ENCODE measurements at places on chromosomes 7 and 10.

- DNase-seq: peak; percentile 86
Measured at GRCh38 chr7:471866-472639, 47.6 kb downstream of the PDGFA start.

GRCh38 chr7:129188372-129188891, at the start of gene SMO:
TSS of gene SMO (plus strand) at chr7:129188633. CDS start at chr7:129189152, 519 bp downstream.
- peak; percentile 91 for DNase-seq

- no peak for DNase-seq
Measured at GRCh38 chr10:96711048-96711728, 9.1 kb downstream of the PIK3AP1 start.

GRCh38 chr7:34165466-34165865, 260.1 kb downstream of the BMPER start:
- DNase-seq: no peak

DNA sequence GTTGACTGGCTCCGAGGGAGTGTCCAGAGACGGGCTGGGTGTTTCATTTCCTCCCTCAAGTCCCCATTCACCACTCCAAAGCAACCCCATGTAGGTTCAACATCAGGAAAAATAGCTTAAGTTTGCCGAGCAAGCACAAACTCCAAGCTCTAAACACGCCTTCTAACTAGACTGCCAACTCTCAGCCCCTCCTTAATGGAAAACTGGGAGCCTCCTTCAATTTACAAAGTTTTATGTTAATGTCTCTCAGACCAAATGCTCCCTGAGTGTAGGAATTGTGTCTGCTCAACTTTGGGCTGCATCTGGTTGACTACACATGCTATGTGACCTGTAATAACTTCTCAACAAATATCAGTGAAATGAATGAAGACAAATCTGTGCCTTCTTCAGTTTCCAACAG, 87.5 kb downstream of the FAM204A start:
- DNase-seq: no peak

GRCh38 chr7:40403703-40404476, 269.1 kb downstream of the SUGCT start:
- DNase-seq: no peak

- no peak for DNase-seq
Measured at GRCh38 chr10:16887565-16887964, 70.3 kb upstream of the RSU1 start.

DNA sequence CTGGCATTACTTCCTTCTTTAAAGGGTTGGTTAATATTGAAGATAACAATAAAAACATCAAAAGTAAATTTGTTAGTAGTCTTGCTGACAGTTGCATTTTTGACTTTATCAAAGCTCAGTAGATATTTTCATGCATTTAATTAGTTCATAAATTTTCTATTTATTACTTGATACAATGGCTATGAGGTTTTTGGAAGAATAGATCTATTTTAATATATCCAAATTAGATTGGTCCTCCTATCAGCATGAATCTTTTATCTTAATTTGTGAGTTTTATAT, 16.4 kb downstream of the COL1A2 start:
- DNase-seq: no peak

DNA sequence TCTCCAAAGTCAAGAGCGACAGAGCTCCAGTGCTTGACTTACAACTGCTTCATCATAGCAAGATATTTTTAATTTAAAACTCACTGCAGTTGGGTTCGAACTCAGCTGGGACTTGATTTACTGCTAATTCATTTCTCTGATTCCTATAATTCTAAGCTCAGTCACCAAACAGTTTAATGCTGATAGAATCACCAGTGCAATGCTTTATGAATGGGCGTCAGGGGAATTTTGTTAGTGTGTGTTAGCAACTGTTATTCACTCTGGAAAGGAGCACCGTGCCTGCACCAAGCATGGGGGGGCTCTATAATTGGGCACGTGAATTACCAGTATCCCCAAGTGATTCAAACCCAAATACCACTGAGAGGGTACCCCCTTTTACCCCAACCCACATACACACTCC, 10.4 kb downstream of the PLXNA4 start:
- no peak for DNase-seq

DNA sequence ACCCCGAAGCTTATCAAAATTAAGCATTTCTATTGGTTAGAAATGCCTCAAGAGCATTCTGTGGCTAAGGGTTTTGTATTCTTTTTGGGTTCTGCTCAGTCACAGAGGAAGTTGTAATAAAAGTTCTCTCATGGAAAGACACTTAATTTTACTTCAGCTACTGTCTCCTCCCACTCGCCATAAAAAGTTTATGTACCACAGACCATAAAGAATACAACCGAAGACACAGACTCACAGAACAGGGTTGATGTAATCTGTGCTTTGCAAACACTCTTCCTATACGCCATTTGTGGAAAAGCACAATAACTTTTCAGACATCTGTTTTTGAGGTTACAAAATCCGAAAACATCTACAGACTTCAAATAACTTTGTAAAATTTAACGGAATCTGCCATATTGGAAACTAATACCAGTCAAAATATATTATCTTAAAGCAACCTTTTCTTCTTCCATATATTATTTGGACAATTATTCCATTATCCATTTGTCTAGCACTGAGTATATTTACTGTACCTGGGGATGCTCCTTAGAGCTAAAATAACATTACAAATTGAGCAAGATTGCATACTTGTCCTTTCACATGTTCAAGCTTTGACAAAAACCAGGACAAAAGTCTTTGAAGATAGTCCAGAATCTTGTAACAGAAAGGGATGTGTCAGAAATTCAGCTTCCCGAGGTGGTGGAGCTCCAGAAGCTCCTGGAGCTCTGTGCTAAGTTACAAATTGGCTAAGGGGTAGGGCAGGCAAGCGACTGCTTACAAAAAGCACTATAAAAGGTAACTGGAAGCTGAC, 219.0 kb upstream of the MEOX2 start:
- peak; percentile 18 for DNase-seq

DNA sequence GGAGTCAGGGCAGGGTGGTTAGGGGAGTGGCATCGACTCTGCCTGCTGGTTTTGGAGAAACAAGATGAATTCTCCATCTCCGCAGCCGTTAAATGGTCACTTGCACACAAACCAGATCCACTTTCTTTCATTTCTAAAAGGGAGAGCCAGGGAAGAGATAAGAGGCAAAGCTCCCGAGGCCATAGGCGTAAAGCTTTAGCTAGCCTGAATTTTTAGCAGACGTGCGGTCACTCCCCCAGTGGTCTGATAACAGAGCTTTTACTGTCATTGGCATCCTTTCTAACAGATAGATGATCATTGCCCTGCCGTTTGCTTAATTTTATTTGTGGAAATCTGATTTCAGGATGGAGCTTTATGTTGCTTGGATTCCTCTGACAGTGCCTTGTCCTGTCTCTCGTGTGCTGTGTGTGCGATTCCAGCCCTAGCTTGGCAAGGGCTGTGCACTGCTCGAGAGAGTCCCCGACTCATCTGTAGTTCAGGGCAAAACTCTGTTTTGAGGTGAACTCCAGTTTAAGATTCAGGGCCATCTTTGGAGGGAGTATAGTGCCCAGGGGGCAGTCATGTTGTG, 62.5 kb downstream of the GATA3 start:
- no peak for DNase-seq

- DNase-seq: no peak
Measured at GRCh38 chr7:115634633-115635032, 395.9 kb downstream of the TFEC start.

- DNase-seq: no peak
Measured at GRCh38 chr7:55558962-55559920, 13.1 kb downstream of the VOPP1 start.

DNA sequence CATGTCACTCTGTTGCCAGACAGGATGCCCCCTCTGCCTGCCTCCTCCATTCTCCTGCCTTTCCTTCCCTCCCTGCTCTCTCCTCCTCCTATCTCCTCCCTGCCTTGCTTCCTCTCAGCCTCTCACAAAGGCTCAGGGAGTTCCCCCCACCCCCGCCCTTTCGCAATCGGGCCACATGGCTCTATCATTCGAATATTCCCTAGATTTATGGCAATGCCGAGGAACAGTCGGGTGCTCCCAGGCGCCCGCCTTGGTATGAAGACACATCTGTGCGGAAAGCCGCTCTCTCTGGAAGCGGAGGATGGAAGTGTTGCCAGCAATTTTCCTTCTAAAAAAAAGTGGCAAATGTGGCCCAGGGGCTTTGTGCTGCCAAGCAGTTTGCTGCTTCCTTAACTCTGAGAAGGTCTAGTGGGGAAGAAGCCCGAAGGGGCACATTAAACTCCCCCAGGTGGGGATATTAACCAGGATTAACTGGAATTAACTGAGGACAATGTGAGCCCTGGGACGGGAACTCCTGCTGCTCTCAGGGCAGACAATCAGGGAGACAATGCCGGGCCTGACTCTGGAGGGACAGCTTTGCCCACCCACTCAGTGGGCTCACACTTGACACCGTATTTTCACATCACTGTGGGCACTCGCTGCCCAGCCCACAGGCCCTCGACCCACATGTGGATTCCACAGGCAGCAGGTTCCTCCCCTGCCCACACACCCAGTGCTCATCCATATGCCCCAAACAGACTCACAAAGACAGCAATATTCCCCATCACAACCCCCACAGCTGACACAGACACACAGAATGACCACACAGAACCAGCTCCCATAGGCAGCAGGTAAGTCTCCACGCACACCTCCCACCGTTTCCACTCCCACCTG, 88.4 kb upstream of the SMNDC1 start:
- DNase-seq: no peak

DNA sequence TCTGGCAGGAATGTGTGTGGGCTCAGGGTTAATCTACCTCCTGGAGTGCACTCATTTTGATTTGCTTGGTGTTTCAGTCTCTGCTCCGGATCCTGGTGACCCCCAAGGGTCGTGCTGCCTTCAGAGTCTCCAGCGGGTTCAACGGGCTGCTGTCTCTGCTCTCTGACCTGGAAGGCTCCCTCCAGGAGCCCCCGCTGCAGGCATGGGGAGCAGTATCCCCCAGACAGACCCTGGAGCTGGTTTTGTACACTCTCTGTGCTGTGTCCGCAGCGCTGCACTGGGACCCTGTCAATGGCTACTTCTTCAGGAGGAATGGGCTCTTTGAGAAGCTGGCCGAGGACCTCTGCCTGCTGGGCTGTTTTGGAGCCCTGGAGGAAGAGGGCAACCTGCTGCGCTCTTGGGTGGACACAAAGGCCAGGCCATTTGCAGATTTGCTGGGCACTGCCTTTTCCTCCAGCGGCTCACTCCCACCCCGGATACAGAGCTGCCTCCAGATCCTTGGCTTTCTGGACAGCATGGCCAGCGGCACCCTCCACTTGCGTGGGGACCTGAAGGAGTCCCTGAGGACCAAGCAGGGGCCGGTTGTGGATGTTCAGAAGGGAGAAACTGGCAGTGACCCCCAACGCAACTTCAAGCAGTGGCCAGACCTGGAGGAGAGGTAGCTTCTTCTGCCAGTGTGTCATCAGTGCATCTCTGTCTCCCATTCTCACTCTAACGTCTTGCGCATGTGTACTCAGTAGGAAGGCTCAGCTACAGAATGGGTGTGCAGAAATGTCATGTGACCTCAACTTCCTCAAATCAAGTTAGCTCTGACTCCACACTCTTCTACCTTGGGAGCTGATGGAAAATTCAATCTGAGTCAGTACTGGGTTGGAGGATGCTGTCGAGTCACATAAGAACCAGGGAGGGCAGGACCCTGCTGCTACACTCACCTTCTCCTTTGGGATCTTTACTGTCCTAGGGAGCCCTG, 58.5 kb downstream of the WDFY4 start:
- DNase-seq: no peak

- no peak for DNase-seq
Measured at GRCh38 chr7:2936891-2937580, 92.9 kb upstream of the GNA12 start.

DNA sequence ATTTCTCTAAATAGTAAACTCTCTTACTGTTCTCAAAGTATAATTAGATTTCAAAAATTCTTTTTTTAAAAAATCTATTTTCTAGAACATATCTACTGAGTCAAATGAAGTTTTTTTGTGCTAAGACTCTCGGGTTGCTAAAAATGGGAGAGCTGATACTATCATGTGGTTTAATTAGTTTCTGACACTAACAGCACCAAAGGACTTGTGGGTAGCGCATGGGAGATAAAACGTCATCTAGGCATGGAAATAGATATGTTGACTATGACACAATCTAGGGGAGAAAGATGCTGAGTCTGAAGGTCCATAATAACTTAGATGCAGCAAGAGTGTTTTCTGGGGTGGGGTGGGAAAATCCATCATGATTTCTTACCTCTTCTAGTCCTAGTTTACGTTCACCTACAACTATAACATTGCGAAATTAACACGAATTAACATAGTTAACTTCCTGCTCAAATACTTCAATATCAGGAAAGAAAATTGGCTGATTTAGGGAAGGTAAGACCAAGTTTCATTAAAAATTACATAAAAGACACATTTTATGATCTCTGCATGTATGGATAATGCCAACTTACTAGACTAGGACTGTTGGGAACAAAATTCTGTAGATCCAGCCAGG, 14.3 kb upstream of the ARMC3 start:
- DNase-seq: no peak

DNA sequence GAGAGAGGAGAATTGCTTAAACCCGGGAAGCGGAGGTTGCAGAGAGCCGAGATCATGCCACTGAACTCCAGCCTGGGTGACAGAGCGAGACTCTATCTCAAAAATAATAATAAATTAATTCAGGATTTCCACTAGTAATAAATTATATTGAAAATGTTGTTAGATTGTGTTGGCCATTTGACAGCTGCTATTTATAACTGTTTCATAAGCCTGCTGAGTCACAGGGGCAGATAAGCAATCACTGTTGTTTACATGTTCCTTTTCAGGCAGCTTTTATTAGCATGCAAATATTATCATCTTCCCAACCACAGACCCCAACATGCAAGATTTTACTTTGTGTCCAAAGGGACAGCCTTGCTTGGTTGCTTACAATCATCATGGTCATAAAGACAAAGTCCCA, 49.5 kb upstream of the ZNF138 start:
- DNase-seq: no peak

DNA sequence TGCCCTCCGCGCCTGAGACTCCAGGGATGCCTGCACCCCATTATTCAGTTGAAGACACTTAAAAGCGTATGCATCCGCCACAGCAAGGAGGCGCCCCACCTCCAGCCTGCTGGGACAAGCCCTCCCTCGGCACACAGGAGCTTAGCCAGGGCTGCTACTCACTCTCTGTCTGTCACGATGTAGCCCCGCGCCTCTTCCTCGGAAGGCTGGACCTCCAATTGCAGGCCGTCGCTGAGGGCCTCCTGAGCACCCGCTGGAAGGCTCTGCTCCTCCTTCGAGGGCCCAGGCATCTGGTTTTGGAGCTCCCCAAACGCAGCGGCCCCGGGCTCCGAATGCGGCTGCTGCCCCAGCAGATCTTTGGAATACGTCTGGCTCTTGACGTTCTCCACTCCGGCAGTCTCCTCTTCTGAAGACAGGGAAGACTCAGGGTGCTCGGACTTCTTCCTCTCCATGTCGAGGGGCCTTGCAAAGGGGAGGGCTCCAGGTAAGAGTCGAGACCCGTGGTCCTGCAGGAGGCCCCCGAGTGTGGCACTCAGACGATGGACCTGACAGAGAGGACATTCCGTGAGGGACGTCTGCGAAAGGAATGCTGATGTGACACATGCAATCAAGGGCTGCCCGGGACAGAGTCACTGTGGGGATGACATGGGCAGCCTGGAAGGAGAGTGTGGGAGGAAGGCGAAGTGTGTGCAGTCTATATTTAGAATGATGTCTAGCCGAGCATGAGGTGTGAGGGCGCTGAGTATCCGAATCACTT, 453.9 kb downstream of the PTPRN2 start:
- no peak for DNase-seq

- DNase-seq: no peak
Measured at GRCh38 chr7:74606909-74607510, 50.5 kb upstream of the GTF2I start.

- DNase-seq: no peak
Measured at GRCh38 chr10:43653746-43654145, 5.1 kb upstream of the ZNF32 start.

Data from left kidney (tissue), 8 donors.